Temporal lobe (tissue), 4 donors: ENCODE measurements at places on chromosomes 7 and 10. TPM values are rescaled to one million over a fixed set of nuclear protein-coding genes. Genes with fewer than 3 reads are reported as not detected.

LDB1 gene
- 50.2 TPM for total RNA-seq

NPY4R gene
- total RNA-seq = under 0.01 TPM

ELMO1 gene
- total RNA-seq = 59.3 TPM

OR2A12 gene
- not detected for total RNA-seq

TMEM176A gene
- 0.49 TPM for total RNA-seq

NKX1-2 gene
- total RNA-seq = 0.25 TPM

CALML3 gene
- total RNA-seq = not detected

SYT15B gene
- total RNA-seq = under 0.01 TPM

GIMAP6 gene
- total RNA-seq = 2.7 TPM

GNG11 gene
- 5.4 TPM for total RNA-seq

GIMAP4 gene
- total RNA-seq = 4.7 TPM

TMEM196 gene
- total RNA-seq = 12.0 TPM

SMKR1 gene
- 2.2 TPM for total RNA-seq

ACSL5 gene
- 2.0 TPM for total RNA-seq

COBL gene
- total RNA-seq = 9.8 TPM

ERVW-1 gene
- total RNA-seq = not detected

NT5C3A gene
- 67.1 TPM for total RNA-seq

GCK gene
- 3.9 TPM for total RNA-seq

CSGALNACT2 gene
- total RNA-seq = 53.8 TPM

PALD1 gene
- total RNA-seq = 4.9 TPM

CEP55 gene
- 1.7 TPM for total RNA-seq

VENTX gene
- not detected for total RNA-seq

ALOX5 gene
- total RNA-seq = 0.98 TPM

PRKCQ gene
- 2.2 TPM for total RNA-seq

IGF2BP3 gene
- total RNA-seq = 37.9 TPM

SH2D4B gene
- 1.2 TPM for total RNA-seq

SKIDA1 gene
- total RNA-seq = 6.9 TPM

ASZ1 gene
- total RNA-seq = not detected

CAMK1D gene
- total RNA-seq = 29.7 TPM

OR9A2 gene
- 0.49 TPM for total RNA-seq

CISD1 gene
- total RNA-seq = 17.5 TPM

OLAH gene
- 0.25 TPM for total RNA-seq

SLC35G1 gene
- 4.9 TPM for total RNA-seq

OR2A42 gene
- not detected for total RNA-seq

IGFBP3 gene
- 5.2 TPM for total RNA-seq

CCZ1B gene
- total RNA-seq = 86.1 TPM

BLOC1S2 gene
- 49.2 TPM for total RNA-seq

NUTM2E gene
- 2.2 TPM for total RNA-seq

SPDYE5 gene
- not detected for total RNA-seq

SCIN gene
- 0.98 TPM for total RNA-seq

ADIRF gene
- 0.98 TPM for total RNA-seq

ZNF365 gene
- total RNA-seq = 16.2 TPM

IKZF1 gene
- total RNA-seq = 3.0 TPM

TSPAN13 gene
- 70.3 TPM for total RNA-seq

VAX1 gene
- total RNA-seq = 1.7 TPM
